ENCODE measurements at places on chromosomes 12 and 14. TPM values are rescaled to one million over a fixed set of nuclear protein-coding genes. Genes with fewer than 3 reads are reported as not detected.
A peak's percentile ranks its signal among the peaks of the same experiment; 100 is the strongest.

GRCh38 chr12:11150832-11151231, 16.4 kb upstream of the TAS2R30 start:
- no peak overlapping the region for H3K27ac ChIP-seq
- H3K4me1 ChIP-seq, result no peaks in the 10 kb centered on the region
- H3K27me3 ChIP-seq, result no peaks in the 10 kb centered on the region
- DNase-seq, result no peak
- no peak overlapping the region for H3K4me3 ChIP-seq

- H3K4me3 ChIP-seq, result no peak overlapping the region
- no peak for DNase-seq
- H3K4me1 ChIP-seq, result peaks cover 3% of the 10 kb centered on the region
- H3K36me3 ChIP-seq, result peaks cover 1% of the 10 kb centered on the region
- H3K27ac ChIP-seq, result no peak overlapping the region
Observed at GRCh38 chr12:32693036-32693435, 13.9 kb downstream of the DNM1L start.

DNA sequence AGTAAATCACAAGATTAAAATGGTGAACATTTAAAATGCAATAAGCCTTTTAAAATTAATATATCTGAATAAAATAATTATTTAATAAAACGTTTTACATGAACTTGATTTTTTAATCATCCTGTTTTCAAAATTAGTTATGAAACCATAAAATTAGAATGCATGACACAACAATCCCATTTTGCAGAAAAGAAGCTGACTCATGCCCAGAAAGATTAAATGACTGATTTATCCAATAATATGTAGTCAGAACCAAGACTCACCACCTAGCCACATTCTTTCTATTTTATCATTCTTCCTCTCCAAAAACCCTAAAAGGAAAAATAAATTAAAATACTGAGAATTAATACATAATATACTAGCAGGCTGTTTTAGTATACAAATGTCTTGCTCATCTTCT, 83.0 kb upstream of the LGR5 start:
- H3K4me1 ChIP-seq, result no peaks in the 10 kb centered on the region
- H3K27me3 ChIP-seq, result no peaks in the 10 kb centered on the region
- H3K36me3 ChIP-seq, result no peaks in the 10 kb centered on the region
- H3K4me3 ChIP-seq, result no peak overlapping the region
- no peak overlapping the region for H3K27ac ChIP-seq

The CHST11 gene
- 1.4 TPM for total RNA-seq

DNA sequence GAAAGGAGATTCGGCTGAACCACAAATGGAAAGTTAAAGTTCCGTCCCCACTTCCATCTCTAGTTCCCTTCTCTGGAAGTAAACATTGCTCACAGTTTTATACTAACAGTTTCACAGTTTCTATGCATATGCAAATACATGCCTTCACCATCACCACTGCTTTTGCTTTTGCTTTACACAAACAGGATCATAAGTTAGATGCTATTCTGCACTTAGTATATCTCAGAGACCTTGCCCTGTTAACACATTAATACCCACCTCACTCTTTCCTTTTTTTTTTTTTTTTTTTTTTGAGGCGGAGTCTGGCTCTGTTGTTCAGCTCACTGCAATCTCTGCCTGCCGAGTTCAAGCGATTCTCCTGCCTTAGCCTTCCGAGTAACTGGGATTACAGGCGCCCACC, 890 bp downstream of the TEP1 start:
- H3K27me3 ChIP-seq, result no peaks in the 10 kb centered on the region
- peak overlapping the region; percentile 98 for H3K27ac ChIP-seq
- peak overlapping the region; percentile 79 for H3K4me3 ChIP-seq
- peaks cover 6% of the 10 kb centered on the region for H3K4me1 ChIP-seq

DNA sequence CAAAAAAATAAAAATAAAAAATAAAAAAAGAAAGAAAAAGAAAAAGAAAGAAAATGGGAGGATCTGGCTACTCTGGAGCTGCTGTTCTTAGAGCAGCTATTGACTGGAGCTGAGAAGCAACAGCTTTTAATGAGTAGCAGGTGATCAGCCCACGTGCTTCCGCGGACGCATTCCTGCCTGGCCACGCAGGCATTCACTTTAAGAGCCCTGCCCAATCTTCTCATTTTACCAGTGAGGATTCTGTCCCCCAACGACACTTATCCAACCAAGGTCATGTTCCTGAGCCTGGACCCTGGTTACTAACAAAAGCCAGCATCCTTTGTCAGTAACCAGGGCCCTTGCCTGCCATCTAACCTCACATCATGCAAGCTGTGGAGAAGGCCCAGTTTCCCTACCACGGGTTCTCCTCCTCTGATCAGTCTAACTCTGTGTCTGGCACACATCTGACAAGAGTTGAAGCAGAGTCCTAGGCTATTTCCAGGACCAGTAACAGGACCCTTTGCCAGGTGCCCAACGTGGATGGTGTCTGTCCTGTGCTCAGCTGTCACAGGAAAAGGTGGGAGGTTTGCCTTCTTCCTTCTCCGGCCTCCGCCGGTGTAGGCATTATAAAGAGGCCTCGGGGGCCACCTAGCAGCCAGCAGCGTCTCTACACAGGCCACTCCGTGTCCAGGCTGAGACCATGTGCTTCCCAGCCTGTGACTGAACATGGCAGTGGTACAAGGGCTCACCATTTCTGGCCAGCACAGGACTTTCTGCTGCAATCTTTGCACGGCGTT, 60.9 kb upstream of the GPATCH2L start:
- no peak overlapping the region for H3K4me3 ChIP-seq
- DNase-seq, result no peak
- H3K4me1 ChIP-seq, result peaks cover 2% of the 10 kb centered on the region
- H3K27me3 ChIP-seq, result peaks cover 31% of the 10 kb centered on the region

The BDKRB1 gene
- total RNA-seq, result 56.5 TPM

DNA sequence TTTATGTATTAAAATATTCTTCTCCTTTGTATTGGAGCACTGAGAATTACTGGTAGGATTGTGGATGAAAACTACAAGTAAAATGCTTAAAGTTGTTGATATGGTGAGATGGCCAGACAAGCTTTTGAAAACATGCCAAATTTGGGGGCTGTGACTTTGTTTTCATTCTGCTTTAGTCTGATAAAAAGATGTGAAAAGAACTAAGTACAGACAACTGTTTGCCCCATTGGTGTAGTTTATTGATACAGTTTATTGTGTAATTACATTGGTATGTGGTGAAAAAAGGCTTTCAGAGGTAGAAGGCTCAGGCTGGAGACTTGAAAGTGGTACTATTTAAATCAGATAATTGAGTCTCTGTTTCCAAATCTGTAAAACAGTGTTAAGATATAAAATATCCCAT, 746.8 kb downstream of the DIO2 start:
- no peak overlapping the region for H3K4me3 ChIP-seq
- H3K27ac ChIP-seq, result no peak overlapping the region
- H3K27me3 ChIP-seq, result no peaks in the 10 kb centered on the region
- peak; percentile 51 for DNase-seq
- peaks cover 2% of the 10 kb centered on the region for H3K4me1 ChIP-seq
- H3K36me3 ChIP-seq, result no peaks in the 10 kb centered on the region

DNA sequence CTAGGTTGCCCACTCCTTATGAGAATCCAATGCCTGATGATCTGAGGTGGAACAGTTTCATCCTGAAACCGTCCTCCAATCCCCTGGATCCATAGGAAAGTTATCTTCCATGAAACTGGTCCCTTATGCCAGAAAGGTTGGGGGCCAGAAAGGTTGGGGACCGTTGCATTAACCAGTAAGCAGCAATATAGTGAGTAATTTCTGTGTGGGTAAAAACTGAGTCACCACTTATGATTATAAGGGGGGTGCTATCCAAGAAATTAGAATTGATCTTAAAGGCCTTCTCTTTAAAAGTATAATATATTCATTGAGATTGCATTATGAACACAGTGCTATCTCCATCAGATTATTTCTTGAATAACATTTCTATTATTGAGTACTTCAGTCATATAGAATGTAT, 97.2 kb downstream of the PCNX1 start:
- peak overlapping the region; percentile 60 for H3K27ac ChIP-seq
- peaks cover 9% of the 10 kb centered on the region for H3K36me3 ChIP-seq
- DNase-seq, result peak; percentile 30
- H3K4me3 ChIP-seq, result no peak overlapping the region
- no peaks in the 10 kb centered on the region for H3K27me3 ChIP-seq

The MAPKAPK5 gene
- 44.6 TPM for total RNA-seq

- H3K4me1 ChIP-seq, result peaks cover 4% of the 10 kb centered on the region
- H3K27me3 ChIP-seq, result no peaks in the 10 kb centered on the region
- H3K4me3 ChIP-seq, result no peak overlapping the region
- no peaks in the 10 kb centered on the region for H3K36me3 ChIP-seq
- no peak overlapping the region for H3K27ac ChIP-seq
- peak; percentile 88 for DNase-seq
Observed at GRCh38 chr12:88391556-88391955, 188.7 kb downstream of the KITLG start.

GRCh38 chr12:130398100-130398848, 60.6 kb downstream of the PIWIL1 start:
- no peak overlapping the region for H3K27ac ChIP-seq
- H3K4me3 ChIP-seq, result no peak overlapping the region
- no peaks in the 10 kb centered on the region for H3K27me3 ChIP-seq
- H3K36me3 ChIP-seq, result no peaks in the 10 kb centered on the region
